ENCODE measurements at places on chromosomes 1 and 21.

GRCh38 chr1:38651669-38652068 lies 207.9 kb downstream of the RRAGC start:
- DNase-seq: no peak

DNA sequence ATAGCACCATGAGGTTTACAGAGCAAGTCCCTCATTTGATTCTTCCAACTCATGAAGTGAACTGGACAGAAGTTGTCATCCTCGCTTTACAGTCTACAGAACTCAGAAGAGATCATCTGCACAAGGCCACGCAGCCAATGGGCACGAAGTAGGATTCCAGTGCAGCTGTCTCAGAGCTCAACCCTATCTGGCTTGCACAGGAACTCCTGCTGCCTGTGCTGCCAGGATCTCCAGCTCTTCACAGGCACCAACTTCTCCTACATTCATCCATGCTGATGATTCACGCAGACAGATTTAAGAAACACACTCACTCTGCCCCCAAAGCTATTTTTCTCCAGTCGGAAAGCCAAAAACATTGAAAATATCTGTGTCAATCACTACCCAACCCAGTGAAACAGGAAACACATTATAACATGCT lies 157.0 kb downstream of the RERE start:
- peak; percentile 94 for DNase-seq

DNA sequence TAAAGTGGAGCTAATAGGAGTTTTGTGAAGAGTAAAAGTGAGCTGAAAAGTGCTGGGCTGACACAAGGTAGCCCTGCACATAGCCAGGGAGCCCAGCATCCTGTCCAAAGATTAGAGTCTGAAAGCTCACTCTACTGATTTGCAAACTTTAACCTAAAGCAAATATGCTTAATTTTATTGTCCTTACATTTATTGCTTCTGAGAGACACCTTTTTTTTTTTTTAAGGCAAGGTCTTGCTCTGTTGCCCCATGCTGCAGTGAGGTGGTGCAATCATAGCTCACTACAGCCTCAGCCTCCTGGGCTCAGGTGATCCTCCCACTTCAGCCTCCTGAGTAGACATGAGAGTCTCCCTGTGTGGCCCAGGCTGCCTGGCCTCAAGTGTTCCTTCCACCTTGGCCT lies 16.5 kb downstream of the MGST3 start:
- DNase-seq: no peak

DNA sequence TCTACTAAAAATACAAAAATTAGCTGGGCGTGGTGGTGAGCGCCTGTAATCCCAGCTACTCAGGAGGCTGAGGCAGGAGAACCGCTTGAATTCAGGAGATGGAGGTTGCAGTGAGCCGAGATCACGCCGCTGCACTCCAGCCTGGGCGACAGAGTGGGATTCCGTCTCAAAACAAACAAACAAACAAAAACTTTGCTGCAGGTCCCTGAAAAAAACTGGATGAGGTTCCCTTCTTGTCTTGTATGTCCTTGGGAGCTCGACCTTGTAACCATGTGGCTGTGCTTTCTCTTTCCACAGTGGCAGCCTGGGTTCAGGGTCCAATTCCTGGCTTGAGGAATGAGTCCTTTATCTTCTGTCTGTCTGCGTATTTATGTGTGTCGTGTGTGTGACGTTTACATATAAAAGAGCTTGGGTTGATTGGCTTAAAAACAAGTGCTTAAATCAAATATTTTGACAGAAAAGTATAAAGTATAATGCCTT lies 18.0 kb upstream of the COX20 start:
- no peak for DNase-seq

DNA sequence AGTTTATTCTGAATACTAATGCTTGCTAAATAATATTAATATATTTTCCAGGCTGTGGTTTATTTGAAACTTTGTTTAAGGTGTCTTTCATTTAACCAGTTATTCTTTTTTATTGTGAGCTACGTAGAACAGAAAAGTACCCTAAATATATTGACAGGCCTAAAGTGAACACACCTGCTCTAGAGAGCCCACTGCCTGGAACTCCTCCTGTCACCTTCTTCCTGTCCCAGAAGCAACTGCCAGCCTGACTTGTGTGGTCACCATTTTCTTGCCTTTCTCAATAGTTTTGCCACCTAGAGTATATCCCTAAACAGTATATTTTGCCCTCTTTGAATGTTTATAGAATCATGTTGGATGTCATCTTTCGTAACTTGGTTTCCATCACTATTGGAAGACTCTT lies 48.5 kb downstream of the SCCPDH start:
- DNase-seq: no peak

- no peak for DNase-seq
Measured at GRCh38 chr1:163771637-163772036, 449.9 kb downstream of the NUF2 start.

All from fibroblast of skin of scalp (primary cell).